Esophagus squamous epithelium (tissue), 5 donors: ENCODE measurements at places on chromosomes 3 and 15.

DNA sequence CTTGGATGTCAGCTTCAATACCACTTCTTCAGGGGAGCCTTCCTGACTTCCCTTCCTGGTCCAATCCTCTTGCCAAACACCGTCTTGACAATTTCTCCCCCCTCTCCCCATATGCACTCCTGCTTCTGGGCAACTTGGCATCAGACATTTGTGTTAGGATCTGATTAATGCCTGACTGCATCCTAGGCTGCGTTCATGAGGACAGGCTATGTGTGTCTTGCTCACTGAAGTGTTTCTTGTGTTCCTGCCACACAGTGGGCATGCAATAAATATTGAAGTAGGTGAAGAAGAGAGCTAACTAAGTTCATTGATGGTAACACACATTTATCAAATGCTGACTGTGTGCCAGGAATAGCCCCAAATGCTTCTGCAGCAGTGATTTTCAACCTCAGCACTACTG, 36.4 kb upstream of the WNT5A start:
- DNase-seq, result no peak

DNA sequence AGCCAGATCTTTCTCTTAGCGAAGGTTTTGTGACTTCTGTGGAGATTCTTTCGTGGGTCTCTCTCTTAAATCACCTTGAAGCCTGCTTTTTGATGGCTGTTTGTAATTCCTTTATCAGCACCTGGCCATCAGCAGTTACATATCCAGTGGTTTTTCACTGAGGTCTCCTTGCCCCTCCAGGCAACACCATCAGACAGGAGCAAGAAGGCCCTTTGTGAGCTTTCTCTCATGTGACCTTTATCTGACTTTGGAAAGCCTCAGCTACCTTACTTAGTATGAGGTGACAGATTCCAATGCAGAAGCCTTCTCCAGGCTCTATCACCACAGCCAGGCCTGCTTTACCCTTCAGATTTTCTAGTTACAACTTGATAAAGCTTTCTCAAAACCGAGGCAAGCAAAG, 30.0 kb upstream of the P3H2 start:
- DNase-seq, result no peak

GRCh38 chr15:70270752-70271111, 173.0 kb upstream of the TLE3 start:
- DNase-seq, result no peak

- no peak for DNase-seq
These were observed 20.0 kb upstream of the TJP1 start for GRCh38 chr15:29842290-29842689.

- DNase-seq, result no peak
These were observed 48.4 kb upstream of the MEIS2 start for GRCh38 chr15:37148714-37149113.

DNA sequence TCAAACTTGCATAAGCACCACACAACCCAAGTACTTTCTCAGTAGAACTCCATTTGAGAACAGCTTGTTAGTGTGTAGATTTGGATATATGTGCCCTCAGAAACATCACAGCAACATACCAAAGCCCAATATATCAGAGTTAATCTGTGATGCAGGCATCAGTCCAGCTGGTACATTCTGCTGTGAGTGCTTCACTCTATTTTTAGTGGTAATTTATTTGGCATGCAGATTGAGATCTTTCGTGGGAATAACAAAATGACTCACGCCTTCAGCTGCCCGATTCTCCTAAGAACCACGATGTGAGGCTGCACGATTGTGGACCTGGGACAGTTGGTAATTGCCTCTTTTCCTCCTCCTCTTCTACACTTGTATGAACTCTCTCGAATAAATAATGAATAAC, 730.7 kb downstream of the SQOR start:
- DNase-seq, result no peak

DNA sequence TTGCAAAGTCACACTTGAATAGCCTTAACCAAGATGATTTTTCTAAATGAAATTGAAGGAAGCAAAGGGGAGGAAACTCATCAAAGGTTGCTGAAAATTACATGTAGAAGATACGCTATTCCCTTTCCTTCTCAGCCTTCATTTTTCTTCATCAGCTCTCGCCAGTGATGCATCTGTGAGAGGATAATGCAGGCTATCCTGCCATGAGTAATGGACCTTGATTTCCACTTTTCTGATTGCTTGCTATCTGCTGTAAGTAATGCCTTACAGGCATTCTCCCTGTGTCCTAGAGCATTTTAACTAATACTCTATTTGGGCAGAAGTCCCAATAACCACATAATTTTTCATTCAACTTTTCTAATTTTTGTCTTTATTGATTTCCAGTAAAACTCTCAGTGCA, 162.6 kb downstream of the BBX start:
- DNase-seq, result no peak

- no peak for DNase-seq
These were observed 194.6 kb downstream of the THRB start for GRCh38 chr3:24299806-24300626.

GRCh38 chr3:101643861-101644613, 32.9 kb downstream of the ZBTB11 start:
- no peak for DNase-seq
